ENCODE measurements at places on chromosomes 7 and 10.

- peak; percentile 34 for DNase-seq
These were observed 24.4 kb upstream of the ASAH2 start for GRCh38 chr10:50275650-50276235.

DNA sequence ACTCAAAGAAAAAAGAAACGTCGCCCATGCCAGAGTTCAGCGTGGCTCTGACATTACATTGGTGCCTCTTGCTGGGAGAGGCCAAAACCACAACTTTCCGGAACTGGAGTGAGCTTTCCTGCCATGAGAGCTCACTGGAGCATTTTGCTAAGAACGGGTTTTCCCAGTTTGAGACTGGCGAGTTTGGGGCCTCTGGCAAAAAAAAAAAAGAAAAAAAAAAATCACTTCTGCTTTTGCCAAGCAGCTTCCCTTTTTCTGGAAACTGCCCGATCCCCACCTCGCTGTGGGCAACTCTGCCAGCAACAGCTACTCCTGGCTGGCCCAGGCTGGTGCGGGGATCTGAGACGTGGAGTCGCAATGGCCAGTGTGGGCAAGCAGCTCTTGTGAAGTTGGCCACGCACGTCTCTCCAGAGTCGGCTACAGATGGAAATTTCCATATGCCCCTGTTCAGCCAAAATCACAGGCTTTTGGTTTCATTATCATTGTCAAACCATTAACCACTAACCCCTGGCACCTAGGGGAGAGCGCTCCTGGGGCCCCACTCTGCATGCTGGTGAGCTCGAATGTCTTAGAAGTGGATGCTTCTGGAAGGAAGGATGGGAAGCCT, 25.7 kb downstream of the PRKAG2 start:
- DNase-seq = peak; percentile 57

DNA sequence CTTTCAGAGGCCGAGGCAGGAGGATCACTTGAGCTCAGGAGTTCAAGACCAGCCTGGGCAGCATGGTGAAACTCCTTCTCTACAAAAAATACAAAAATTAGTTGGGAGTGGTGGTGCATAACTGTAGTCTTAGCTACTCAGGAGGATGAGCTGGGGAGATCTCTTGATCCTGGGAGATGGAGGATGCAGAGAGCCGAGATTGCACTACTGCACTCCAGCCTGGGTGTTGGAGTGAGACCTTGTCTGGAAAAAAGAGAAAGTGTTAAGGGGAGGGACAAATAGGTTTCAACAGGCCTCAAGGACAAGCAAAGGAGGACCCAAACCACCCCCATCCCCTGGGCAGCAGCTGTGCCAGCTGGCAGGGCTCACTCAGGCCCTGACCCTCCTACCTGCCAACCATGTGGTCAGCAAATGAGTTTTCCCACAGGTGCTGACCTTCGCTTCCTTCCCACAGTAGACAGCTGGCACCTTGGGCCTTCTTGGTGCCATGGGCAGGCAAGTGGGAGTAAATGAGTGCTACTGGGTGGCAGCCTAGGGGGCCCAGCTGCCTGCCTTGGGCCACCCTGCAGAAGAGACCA, 5.5 kb upstream of the PNLIPRP2 start:
- no peak for DNase-seq

GRCh38 chr10:98269435-98269912, 1.5 kb upstream of the LOXL4 start:
- peak; percentile 95 for DNase-seq

- DNase-seq = no peak
These were observed 28.4 kb downstream of the ITGB1 start for GRCh38 chr10:32929634-32930033.

DNA sequence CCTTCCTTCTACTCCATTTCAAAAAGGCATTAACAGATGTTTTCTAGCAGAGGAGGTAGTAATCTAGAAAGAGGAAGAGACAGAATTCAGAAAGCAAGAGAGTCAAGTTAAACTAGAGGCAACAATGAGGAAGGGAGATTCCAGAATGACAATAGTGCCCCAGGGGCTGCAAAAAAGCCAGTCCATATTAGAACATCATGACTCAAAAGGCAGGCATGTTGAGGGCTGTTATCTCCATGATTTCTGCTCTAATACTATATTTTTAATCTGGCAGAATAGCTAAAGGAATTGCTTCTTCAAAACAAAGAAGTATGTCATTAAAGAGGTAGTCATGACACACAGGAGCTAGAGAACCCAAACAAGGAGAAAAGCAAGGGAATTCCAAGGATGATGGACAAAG, 599.6 kb downstream of the INHBA start:
- peak; percentile 77 for DNase-seq

- DNase-seq = no peak
These were observed 13.5 kb downstream of the EPHB6 start for GRCh38 chr7:142868188-142868985.

GRCh38 chr7:155448632-155449007, 9.3 kb upstream of the EN2 start:
- no peak for DNase-seq

GRCh38 chr7:69180662-69181061, 417.6 kb upstream of the AUTS2 start:
- no peak for DNase-seq

DNA sequence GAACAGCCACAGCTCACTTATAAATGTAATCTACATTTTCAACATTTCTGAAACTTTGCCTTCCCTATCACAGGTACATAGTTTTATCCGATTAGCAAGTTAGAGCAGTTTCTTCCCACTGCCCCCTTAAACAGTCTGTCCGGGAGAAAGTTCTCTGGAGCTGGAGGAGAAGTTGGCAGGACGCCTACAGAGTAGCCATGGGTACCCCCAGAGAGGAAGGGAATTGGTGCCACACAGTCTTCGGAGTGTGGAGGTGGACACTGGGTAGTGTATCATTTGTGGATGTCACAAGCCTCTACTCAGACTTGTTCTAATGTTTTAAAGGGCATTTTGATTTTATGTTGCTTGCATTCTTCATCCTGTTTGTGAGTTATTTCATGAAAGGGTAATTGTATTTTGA, 39.0 kb downstream of the TAF3 start:
- DNase-seq = no peak
